ENCODE measurements at places on chromosomes 13 and 19. TPM values are rescaled to one million over a fixed set of nuclear protein-coding genes. Genes with fewer than 3 reads are reported as not detected.

DNA sequence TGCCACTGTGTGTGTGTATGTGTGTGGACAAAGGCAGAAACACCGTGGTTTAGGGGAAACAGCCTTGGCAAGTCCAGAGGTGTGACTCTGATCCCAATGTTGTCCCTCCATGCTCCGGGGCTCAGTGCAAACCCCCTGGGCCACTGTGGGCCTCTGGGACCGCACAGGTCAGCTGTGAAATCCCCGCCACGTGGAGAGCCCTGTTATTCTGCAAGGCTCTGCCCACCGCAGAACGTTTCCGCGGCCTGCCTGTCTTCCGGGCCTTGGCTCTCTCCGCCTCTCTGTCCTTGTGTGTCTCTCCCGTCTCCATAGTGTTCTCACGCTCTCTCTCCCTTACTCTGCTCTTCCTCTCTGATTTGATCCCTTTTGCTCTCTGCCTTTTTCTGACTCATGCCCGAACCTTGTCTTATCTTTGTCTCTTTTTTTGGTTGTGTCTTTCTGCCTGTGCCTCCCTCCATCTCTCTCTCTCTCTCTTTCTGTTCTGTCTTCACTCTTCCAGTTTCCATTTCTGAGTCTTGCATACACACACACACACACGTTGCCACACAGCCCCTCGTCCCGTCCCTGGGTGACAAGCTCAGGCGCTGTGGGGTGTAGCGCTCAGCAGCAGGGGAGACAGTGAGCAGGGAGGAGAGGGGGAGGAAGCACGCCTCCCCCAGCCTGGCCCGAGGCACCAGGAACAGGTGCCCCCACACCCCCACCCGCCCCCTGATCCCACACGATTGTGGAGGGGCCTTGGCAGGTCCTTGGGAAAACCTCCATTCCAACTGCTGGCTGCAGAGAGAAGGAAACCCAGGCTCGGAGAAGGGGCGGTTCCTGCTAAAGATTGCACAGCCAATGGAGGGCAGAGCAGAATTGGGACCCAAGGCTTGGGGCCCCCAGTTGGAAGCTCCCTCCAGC is 3.0 kb downstream of the TTYH1 start:
- DNase-seq = no peak

DNA sequence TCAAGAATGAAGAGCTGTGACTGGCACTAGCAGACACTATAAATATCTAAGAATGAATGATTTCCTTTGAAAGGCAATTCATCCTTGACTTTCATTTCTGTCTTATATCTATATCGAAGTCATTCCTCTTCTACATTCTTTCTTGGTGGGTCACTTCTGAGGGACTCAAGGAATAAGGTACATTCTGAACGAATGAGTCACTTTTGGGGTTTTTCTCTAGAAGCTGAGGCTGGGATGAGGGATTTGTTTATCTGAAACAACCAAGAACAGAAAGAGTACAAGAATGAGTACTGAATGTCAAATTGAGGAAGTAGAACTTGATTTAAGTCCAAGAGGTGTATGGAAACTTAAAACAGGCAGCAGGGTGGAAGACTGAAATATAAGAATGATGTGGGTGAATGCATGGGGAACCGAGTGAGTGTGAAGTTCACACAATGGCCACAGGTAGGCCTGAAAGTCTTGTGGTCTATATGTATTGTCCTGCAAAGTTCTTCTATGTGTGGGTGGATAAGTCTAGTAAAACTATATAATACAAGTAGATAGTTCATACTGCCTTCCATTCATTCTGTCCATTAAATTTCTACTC is 343.9 kb downstream of the OXGR1 start:
- no peak for DNase-seq

DNA sequence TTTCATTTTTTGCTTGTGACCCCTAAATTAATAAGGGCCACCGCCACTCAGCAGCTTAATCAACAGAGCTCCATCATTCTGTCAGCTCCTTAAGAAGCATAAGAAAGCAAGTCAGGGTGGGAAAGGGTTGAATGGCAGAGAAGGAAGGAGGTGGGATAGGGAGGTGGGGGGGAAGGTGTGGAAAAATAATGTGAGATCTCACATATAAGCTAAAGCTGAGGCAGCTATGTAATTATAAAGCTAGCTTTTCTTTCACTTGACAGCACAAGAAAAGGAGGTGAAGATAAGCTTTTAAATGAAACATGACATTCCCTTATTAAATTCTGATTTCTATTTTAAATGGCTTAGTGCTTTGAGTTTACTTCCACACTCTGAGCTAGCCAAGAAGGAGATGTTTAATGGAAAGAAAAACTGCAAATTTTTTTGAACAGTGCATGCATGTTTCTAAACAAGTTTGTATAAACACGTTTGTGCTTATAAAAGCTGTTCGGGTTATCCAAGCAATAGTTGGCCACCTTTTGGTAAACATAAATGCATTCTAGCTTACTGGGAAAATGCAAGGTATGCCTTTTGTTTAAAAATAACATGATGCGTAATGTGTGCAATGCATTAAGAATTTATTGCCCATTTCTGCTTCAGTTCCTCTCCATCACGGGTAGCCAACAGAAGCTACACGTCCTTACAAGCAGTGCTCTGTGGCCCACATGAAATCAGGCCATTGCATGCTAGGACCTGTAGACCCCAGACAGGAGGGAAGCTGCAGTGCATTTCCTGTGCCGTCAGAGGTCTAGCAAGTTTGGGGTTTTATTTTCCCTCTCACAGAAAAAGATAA is 96.2 kb downstream of the LHFPL6 start:
- DNase-seq = no peak

- no peak for DNase-seq
These were observed 36.3 kb upstream of the RCBTB2 start for GRCh38 chr13:48569104-48569666.

DNA sequence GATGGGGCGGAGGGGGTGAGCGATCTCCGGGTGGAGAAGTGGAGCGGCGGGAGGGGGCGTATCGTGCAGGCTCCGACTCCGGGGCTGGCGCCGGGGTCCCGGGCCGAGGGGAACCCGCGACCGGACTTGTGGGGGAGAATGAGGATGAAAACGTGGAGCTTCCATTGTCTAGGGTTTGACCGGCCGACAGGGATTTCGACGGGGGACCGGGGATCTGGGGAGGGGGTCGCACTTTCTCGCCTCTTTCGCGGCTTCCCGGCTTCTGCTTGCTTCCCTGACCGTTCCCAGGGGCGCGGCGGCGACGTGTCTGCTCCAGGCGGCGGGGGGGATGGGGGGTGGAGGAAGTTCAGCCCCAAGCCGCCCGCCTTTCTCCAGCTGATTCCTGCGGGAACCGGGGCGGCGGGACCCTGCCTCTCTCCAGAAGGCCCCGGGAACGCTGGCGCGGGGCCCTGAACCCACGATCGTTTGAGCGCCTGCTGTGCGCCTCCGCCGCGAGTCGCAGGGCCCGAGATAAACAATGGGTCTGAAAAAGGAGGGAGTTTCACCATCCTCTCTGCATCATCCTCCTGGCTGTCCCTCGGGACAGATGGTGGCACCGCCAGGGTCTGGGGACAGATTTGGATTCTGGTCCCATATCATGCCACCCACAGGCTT is 790 bp downstream of the TPM4 start:
- no peak for DNase-seq

DNA sequence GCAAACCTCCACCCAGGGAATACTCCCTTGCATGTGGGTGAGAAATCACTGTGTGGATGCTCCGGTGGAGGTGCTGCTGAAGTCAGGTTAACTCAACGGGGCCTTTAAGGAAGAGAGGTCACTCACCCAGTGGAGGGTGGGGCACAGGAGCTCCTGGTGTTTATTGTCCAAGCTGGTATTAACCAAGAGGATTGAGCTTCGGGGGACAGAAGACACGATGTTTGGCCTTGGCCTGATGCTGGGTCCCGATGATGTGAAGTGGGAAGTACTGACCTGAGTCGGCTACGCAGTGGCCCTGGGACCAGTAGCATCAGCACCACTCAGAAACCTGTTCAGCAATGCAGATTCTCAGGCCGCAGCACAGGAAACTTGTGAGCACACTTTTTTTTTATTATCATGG is 85.7 kb upstream of the WASF3 start:
- no peak for DNase-seq

Gene CD209
- 1.2 TPM for total RNA-seq

Gene TEX29
- total RNA-seq = 0.53 TPM

All from left lobe of liver (tissue), 2 donors.